ENCODE measurements at places on chromosomes 7 and 10.

- DNase-seq, result no peak
Measured at GRCh38 chr10:19987931-19988330, 171.7 kb downstream of the PLXDC2 start.

GRCh38 chr10:62699148-62699547, 105.4 kb upstream of the ADO start:
- no peak for DNase-seq

DNA sequence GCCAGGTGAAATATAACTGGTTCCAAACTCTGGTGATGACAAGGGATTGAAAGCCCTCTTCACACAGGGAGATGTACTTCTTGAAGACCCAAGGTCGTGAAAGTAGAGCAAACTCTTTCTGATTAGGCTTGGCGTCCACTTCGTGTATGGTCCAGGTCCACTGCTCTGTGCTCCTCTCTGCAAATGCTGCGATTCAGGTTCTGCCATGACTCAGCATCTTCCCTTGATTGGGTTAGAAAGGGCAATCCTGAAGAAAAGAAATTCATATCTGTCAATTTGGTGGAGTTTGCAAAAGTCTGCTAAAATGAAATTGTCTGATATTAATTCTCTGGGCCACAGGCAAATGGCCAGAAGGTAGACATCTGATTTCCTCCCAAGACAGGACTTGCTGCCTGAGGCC, 431.4 kb downstream of the ACTR3B start:
- DNase-seq, result no peak

DNA sequence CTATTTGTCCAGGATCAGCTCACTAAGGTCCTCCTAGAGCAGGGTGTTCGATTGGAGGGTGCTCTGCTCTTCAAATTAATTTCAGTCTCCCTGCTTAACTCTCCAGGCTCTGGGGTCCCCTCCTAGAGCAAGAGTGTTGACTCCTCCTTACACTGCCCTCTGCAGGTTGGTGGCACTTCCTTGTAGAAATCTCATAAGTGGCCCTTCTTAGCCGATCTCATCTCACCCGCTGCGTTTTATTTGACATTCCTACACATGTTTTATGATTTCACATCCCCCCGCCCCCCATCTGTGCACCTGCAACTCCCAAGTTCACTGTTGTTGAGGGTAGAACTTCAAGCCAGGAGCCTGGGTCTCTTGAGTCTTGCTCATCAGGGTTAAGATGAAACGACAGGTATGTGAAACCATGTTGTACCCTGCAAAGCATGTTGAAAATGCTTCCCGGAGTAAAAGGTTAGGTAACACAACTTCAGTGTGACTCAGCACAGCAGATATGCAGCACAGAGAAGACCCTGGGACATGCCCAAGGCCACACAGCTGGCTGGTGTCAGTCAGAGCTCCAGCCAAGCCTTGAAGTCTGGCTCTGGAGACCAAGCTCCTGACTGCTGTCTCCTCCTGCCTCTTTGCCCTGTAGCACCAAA, 171.2 kb downstream of the PRKAG2 start:
- peak; percentile 7 for DNase-seq

DNA sequence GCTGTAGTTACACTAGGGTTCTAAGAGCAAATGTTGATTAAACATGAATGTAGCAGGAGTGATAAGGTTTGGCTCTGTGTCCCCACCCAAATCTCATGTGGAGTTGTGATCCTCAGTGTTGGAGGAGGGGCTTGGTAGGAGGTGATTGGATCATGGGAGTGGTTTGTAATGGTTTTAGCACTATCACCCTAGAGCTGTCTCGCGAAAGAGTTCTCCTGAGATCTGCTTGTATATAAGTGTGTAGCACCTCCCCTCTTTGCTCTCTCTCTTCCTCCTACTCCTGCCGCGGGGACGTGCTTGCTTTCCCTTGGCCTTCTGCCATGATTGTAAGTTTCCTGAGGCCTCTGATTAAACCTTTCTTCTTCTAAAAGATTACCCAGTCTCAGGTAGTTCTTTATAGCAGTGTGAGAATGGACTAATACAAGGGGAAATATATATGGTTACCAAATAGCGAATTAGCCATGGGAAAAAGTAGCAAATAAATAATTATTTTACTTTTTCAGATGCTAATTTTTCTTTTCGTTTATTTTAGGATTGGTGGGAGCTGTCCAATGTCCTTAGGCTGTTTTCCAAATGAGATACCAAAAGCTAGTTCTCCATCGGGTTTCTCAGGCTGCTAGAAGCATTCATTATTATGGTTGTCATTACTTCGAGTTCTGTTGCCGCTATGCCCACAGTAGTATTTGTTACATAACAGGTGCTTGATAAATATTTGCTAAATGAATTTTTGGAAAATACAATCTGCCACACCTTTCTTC, 58.7 kb downstream of the PTEN start:
- DNase-seq, result no peak

GRCh38 chr7:129990403-129991192, 37.8 kb upstream of the UBE2H start:
- DNase-seq, result no peak

DNA sequence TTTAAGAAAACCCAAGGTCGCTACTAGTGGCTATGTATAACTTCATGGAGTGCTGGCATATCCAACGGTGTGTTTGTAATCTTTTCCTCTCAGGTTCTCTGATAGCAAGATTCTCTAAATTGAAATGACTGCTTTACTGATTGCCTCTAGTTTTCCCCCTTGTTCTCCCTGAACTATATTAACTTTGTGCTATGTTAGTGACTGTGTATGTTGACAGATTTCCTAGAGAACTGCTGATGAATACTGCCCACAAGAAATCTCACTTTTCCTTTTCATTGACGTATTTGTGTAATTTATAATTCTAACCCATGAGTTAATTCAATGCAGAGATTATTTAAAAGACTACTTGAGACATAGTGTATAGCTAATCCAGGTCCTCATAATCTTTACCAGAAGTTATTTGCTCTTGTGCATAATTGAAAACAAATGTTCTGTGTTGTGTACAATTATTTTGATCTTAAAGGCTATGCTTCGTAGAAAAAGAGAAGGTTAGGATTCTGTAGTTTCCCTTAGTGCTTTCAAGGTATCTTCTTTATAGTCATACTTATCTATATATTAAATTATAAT, 70.6 kb upstream of the GLCCI1 start:
- DNase-seq, result no peak

- peak; percentile 81 for DNase-seq
Measured at GRCh38 chr10:14601872-14602725, 172.6 kb downstream of the FAM107B start.

DNA sequence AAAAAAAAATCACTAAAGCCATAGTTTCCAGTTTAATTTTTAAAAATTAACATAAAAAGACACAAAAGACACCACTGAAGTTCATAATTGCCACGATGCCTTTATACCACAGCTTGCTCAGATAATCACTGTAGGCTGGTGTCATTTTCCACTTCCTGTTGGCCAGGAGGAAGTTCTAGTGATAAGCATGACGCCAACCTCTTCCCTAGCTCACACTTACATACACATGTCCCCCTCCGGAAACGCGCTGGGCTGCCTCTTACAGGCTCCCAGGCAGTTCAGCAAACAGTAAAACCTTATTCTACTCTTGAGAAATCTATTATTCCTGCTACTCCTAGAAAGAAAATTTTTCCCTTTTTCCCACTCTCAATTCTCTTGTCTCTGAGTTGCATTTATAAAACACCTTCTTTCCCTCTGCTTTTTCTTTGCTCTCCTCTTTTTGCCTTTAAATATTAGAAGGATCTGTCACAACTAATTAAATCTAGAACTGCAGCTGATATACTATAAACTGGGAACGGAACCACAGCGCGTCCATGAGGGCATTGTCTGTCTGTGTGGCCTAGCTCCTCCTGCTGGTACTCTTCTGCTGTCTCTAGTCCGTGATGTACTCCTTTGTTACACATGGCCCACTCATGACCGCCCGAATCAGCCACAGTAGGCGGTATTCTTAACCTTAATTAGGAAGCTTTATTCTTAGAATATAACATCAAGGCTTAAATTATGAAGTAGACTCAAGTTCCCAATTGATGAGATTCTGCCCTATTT, 664.9 kb downstream of the CNTNAP2 start:
- no peak for DNase-seq

- no peak for DNase-seq
Measured at GRCh38 chr10:71232089-71232998, 20.0 kb downstream of the UNC5B start.

DNA sequence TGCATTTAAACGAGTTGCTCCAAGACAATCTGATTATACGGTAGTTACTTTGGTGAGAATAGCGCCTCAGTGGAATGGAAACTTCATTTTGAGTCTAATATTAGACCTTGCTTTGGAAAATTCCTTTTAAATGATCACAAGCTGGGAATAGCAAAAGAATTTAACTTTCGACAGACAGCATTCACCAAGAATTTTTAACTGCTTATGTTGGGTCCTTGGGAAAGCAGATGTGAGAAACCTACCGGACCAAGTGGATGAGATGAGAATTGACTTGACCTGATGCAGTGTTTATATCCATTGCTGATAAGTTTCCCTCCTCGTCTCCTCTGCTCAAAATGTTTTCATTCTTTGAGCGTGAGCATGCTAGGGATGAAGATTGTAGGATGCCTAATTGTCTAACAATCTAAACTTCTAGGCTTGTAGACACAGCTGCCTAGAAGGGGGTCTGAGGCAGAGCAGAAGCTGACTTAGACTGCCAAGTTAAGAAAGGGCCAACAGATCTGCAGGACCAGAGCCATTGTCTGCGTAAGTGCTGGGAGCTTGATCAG, 126.9 kb downstream of the CNNM2 start:
- no peak for DNase-seq

GRCh38 chr7:135286876-135287275, 53.2 kb downstream of the STRA8 start:
- DNase-seq, result no peak

DNA sequence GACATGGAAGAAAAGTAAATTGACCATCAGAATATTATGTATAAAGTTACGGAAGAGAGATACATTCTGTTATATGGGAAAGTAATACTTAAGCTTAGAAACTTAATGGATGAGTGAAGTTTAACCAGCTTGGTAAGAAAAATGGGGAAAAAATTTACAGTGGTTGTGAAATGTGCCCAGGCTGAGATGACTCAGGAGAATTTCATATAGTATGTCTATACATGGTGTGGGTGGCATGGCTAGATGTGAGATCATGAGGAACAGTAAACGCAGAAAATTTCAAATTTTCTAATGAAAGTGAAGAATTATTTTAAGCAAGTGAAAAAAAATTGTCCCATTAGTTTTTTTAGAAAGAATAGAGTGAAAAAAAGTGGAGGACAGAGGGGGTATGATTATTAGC, 552.5 kb upstream of the SORCS1 start:
- no peak for DNase-seq

- DNase-seq, result peak; percentile 43
Measured at GRCh38 chr7:121385800-121386179, 10.3 kb downstream of the FAM3C start.

Measured in CD4-positive, alpha-beta T cell treated with Interleukin-17A for 1 hour (primary cell).